ENCODE measurements at places on chromosomes 2 and 18. TPM values are rescaled to one million over a fixed set of nuclear protein-coding genes. Genes with fewer than 3 reads are reported as not detected.

DNA sequence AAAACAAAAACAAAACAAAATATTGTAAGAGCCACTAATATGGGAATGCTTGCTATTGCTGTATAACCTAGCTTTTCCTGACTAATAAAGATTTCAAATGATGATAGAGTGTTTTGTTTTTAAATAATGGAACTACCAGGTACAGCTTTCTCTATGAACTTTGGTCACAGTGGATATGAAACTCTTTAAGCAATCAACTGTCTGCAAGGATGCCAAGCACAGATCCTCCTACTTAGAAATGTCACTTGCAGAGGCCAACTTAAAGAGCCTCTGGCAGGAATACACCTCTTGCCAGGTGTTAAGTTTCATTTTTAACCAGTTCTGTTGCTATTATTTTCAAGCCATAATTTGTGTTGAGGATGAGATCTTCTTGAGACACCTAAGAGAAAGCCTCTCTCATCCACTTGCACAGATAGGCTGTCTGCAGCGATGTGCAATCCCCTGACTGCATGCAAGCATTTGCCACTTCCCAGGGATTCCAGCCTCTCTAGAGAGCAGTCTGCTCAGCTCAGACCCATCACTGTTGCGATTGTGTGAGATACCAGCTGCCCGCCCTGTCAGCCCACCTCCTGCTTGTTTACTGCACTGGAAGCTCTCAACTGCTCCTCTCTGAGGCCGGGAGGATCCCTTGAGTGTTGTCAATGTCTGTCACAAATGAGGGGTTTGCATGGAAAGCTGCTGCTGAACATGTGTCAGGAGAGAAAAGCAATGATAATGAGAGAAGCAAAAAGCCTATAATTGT lies 86.1 kb upstream of the SCG2 start:
- DNase-seq, result peak; percentile 30
- H3K36me3 ChIP-seq, result no peaks in the 10 kb centered on the region
- H3K27ac ChIP-seq, result no peak overlapping the region
- H3K4me1 ChIP-seq, result no peaks in the 10 kb centered on the region
- H3K27me3 ChIP-seq, result no peaks in the 10 kb centered on the region
- H3K4me3 ChIP-seq, result no peak overlapping the region

SPRED2 gene
- total RNA-seq, result 13.5 TPM

- DNase-seq, result peak; percentile 29
- H3K27me3 ChIP-seq, result no peaks in the 10 kb centered on the region
- H3K36me3 ChIP-seq, result no peaks in the 10 kb centered on the region
- H3K4me3 ChIP-seq, result no peak overlapping the region
- H3K27ac ChIP-seq, result no peak overlapping the region
These were observed 254.0 kb upstream of the FSIP2 start for GRCh38 chr2:185484602-185485001.

ANKRD62 gene
- 0.15 TPM for total RNA-seq

DNA sequence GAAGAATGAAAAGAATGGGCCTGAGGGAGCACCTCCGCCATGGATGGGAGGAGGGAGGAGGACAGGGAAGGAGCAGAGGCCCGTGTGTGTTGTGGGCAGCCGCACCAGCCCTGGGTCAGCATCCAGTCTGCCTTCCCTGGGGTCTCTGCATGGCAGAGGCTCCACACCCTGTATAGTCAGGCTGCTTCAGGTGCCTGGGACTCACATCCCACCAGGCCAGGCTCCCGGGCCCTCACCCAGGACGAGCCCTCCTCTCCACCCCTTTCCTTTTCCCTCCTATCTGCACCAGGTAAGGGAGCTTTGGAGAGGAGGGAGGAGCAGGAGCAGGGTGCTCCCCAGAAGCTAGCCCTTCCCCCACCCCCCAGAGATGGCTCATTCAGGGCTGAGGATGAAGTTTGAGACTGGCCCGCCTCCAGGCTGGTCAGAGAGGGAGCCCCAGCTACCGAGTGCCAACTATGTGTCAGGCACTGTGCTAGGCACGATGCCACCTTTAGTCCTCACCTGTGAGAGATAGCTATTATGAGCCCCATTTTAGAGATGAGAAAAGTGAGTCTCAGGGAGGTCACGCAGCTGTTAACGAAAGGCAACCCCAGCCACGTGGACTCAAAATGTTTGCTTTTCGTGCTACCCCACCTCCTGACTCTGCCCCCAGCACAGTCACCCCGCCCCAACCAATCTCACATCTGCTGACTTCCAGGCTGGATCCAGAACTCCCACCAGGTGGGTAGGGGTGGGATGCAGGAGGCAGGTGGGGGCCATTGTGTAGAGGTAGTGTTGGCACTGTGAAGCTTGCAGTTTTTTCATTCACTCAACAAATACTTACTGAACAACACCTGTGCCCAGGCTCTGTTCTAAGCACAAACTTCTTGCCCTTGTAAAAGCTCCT lies 242.1 kb downstream of the DYSF start:
- no peak overlapping the region for H3K27ac ChIP-seq
- H3K4me3 ChIP-seq, result no peak overlapping the region
- H3K4me1 ChIP-seq, result peaks cover 18% of the 10 kb centered on the region
- DNase-seq, result no peak
- H3K36me3 ChIP-seq, result no peaks in the 10 kb centered on the region

DNA sequence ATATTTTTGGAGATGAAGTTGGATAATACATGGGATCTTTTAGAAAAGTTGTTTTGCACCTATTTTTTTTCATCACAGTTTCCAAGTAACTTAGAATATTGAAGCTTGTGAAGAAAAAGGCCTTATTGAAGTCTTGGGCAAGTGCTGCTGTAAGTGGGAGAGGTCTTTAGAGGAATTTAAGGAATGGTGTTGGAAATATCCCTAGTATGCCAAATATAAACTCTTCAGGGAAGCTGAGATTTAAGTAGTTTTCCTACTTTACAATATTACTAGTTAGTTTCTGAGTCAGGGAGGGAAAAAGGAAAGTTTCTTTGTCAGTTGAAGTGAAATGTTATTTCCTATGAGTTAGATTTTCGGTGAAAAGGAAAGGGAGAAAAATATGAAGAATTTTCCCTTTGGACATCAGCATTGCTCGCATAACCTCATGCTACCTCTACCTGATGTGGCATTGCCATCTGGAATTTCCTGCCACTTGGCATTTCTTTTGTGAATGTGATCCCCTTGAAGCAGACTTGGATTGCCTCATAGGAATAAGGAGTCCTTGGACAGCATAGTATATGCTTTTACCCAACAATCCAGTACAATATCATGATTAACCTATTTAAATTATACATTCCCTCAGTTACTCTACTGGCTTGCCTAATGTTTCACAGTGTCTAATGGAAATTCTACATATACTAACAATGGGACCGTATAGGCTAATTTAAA lies 12.1 kb downstream of the PLEKHH2 start:
- no peak for DNase-seq
- H3K4me1 ChIP-seq, result no peaks in the 10 kb centered on the region
- H3K27me3 ChIP-seq, result no peaks in the 10 kb centered on the region
- no peak overlapping the region for H3K4me3 ChIP-seq
- no peak overlapping the region for H3K27ac ChIP-seq

CAPN14 gene
- total RNA-seq, result 0.04 TPM

DNA sequence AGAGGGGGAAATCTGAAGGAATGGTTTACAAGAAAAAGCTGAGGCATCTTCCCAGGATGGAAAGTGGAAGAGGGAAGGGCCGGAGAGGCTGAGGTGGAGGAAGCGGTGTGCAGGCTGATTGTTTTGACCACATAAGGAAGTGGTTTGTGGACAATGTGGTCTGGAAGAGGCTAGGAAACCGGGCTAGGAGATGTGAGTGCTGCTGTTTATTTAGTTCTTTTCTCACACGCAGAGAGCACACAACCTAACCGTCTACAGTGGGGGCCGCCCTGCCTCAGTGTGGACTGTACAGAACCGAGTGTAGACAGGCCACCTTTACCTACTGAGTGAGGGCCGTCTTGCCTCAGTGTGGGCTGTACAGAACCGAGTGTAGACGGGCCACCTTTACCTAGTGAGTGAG lies 251.7 kb upstream of the PXDN start:
- H3K36me3 ChIP-seq, result no peaks in the 10 kb centered on the region
- H3K27ac ChIP-seq, result no peak overlapping the region
- DNase-seq, result no peak

HTR2B gene
- not detected for total RNA-seq

GRCh38 chr18:35715139-35715538 lies 133.6 kb downstream of the GALNT1 start:
- no peak for DNase-seq
- H3K36me3 ChIP-seq, result peaks cover 3% of the 10 kb centered on the region
- H3K4me3 ChIP-seq, result no peak overlapping the region
- H3K27me3 ChIP-seq, result no peaks in the 10 kb centered on the region
- H3K4me1 ChIP-seq, result no peaks in the 10 kb centered on the region

REG1B gene
- total RNA-seq, result not detected

DNA sequence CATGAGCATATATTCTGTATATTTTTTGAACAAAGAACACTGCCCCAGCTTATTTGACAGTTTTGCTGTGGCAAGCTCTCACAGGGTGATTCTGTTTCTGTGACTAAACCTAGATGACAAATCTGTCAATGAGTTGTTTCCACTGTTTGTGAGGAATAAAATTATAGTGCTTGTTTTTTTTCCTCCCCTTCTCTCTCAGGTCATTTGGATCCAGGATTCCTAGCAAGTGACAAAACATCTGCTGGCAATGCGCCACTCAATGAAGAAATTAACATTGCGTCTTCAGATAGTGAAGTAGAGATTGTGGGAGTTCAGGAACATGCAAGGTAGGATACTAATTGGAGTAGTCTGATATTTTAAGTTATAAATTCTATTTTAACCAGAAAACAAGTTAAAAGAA lies 149.3 kb downstream of the HAUS1 start:
- no peak for DNase-seq
- no peak overlapping the region for H3K4me3 ChIP-seq
- H3K36me3 ChIP-seq, result no peaks in the 10 kb centered on the region
- no peaks in the 10 kb centered on the region for H3K4me1 ChIP-seq
- H3K27ac ChIP-seq, result no peak overlapping the region

Measured in neural progenitor cell (in vitro differentiated cells).